Aorta (tissue), 5 donors: ENCODE measurements at places on chromosomes 11 and 22. TPM values are rescaled to one million over a fixed set of nuclear protein-coding genes. Genes with fewer than 3 reads are reported as not detected.

The SLC35F2 gene
- total RNA-seq: 12.1 TPM

The EHD1 gene
- total RNA-seq: 61.8 TPM

The DRD2 gene
- total RNA-seq: 0.48 TPM

The NCAPD3 gene
- total RNA-seq: 8.3 TPM

The LIN7C gene
- 35.5 TPM for total RNA-seq

The EHF gene
- total RNA-seq: not detected

The RASL10A gene
- 3.5 TPM for total RNA-seq

The CRACR2B gene
- total RNA-seq: 10.0 TPM

The TUG1 gene
- total RNA-seq: 86.1 TPM

The OLFML1 gene
- 13.2 TPM for total RNA-seq

The IRF7 gene
- 30.9 TPM for total RNA-seq

The TMEM25 gene
- 29.8 TPM for total RNA-seq

The ANGPTL5 gene
- 3.3 TPM for total RNA-seq

The RFPL3 gene
- not detected for total RNA-seq

- peaks cover 6% of the 10 kb centered on the region for H3K36me3 ChIP-seq
- no peak overlapping the region for H3K4me3 ChIP-seq
- H3K27ac ChIP-seq: no peak overlapping the region
Measured at GRCh38 chr22:17095538-17095937, 10.7 kb downstream of the IL17RA start.

DNA sequence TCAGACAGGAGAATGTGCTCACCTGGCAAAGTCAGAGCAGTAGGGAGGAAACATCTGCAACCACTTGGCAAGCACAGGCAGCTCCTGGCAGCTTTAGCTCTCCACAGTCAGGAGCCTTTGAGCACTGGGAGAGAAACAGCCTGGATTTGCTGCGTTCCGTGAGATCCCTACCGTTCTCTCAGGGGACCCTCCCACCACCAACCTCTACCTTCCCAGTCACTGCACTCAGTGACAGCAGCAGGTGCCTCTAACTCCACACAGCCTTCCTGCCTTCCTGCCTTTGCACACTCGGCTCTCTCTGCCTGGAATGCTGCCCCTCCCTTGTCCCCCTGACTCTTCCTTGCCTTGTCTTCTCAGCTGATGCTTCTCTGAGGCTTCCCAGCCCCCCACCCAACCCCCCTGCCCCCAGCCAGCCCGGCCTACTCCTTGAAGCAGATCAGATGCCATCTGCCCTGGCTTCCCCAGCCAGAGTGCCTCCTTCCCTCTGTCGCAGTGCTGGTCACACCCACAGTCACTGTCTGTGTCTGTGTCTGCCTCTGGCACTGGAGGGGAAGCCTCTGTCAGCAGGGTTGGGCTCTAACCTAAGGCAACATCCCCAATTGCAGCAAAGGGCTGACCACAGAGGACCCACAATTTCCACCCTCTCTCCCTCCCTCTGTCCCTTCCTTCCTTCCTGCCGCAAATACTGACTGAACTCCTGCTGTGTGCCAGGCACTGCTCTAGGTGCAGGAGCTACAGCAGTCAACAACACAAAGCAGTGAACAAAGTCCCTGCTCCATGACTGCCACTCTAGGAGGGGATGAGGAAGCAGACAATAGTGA, 14.9 kb upstream of the TSKU start:
- H3K4me3 ChIP-seq: no peak overlapping the region
- no peaks in the 10 kb centered on the region for H3K27me3 ChIP-seq
- no peaks in the 10 kb centered on the region for H3K36me3 ChIP-seq
- H3K4me1 ChIP-seq: peaks cover 5% of the 10 kb centered on the region

DNA sequence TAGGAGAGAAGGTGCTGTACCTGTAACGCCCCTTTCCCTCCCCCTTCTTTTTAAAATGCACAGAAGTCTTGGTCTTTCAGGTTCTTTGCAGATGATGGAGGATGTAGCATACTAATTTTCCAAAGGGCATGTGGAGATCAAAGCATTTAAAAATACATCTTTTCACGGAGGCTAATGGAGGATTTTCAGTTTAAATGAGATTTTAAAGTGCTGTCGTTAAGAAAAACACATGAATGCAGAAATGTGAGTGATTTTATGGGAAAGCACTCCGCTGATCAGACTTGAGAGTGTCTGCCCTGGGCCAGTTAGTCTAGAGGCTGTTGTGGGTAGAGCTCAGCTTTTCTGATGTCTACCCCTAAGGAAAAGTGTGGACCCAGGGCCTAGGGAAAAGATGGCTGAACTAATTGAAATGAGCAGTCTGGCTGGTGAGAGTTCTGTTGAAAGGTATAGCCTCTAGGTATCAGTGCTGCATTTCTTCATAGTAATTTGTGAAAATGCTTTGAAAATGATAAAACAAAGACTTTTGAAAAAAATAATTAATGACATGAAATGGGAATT, 2.5 kb downstream of the AMOTL1 start:
- H3K27me3 ChIP-seq: no peaks in the 10 kb centered on the region
- H3K4me1 ChIP-seq: peaks cover 10% of the 10 kb centered on the region
- no peaks in the 10 kb centered on the region for H3K36me3 ChIP-seq
- H3K4me3 ChIP-seq: peak overlapping the region; percentile 99

DNA sequence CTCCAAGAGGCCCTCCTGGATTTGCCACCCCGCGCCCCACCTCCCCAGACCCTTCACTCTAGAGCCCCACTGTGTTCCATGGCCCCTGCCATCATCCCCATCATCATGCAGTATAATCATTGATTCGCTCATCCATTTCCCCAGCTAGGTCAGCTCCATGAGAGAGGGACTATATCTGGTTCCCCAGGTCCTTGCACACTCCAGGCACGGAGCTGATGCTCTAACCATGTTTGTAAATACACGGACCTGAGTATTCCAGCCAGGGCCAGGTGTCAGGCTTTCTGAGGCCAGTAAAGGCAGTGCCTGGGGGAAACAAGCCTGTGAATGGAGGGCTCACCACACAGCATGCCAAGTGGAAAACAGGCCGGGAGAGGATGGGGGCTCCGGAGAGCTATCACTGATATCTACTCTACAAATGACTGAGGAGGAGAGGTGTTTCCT, 27.1 kb upstream of the OAF start:
- no peak overlapping the region for H3K27ac ChIP-seq
- peak; percentile 32 for DNase-seq
- H3K4me1 ChIP-seq: no peaks in the 10 kb centered on the region
- no peaks in the 10 kb centered on the region for H3K27me3 ChIP-seq
- H3K36me3 ChIP-seq: no peaks in the 10 kb centered on the region
- no peak overlapping the region for H3K4me3 ChIP-seq

GRCh38 chr11:61834278-61835048, 6.4 kb downstream of the FADS2 start:
- H3K4me1 ChIP-seq: no peaks in the 10 kb centered on the region
- H3K4me3 ChIP-seq: no peak overlapping the region
- DNase-seq: peak; percentile 87
- no peaks in the 10 kb centered on the region for H3K27me3 ChIP-seq
- no peaks in the 10 kb centered on the region for H3K36me3 ChIP-seq

GRCh38 chr11:31826536-31827438, 15.7 kb upstream of the PAX6 start:
- no peaks in the 10 kb centered on the region for H3K36me3 ChIP-seq
- DNase-seq: no peak
- H3K27me3 ChIP-seq: no peaks in the 10 kb centered on the region
- no peak overlapping the region for H3K27ac ChIP-seq
- no peak overlapping the region for H3K4me3 ChIP-seq

DNA sequence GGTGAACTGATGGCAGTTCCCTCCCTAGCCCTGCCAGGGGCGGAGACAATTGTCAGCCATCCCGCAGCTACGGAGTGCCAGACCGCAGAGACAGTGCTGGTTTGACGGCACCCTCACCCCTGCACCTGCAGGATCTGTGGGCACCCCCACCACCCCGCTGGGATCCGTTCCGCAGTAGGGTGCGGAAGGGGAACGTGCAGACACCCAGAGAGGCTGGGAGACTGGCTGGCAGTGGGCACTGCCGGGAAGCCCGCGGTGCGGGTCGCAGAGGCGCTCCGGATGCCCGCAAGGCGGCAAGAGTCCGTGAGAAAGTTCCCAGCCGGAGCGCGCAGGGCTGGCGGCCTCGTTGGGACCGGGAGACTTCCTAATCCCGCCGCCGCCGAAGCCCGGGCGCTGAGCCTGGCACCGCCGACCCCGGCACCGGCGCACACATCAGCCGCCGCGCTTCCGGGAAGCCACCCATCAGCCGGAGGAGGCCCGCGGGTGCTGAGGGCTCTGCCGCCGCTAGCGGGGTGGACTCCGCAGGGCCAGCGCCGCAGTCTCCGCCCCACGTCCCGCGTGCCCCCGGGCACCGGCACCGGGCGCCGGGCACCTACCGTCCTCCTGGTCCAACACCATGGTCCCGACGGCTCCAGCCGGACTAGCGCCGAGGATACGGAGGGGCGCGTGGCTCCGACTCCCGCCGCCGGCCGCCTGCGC, 4.3 kb upstream of the LMO1 start:
- H3K36me3 ChIP-seq: no peaks in the 10 kb centered on the region
- H3K27ac ChIP-seq: no peak overlapping the region
- H3K27me3 ChIP-seq: no peaks in the 10 kb centered on the region
- peak overlapping the region; percentile 55 for H3K4me3 ChIP-seq

GRCh38 chr22:32951076-32951806, 106.9 kb downstream of the SYN3 start:
- no peak overlapping the region for H3K27ac ChIP-seq
- no peak overlapping the region for H3K4me3 ChIP-seq
- no peak for DNase-seq
- H3K4me1 ChIP-seq: no peaks in the 10 kb centered on the region

GRCh38 chr11:50333861-50334260, 301.2 kb downstream of the OR4C45 start:
- no peak for DNase-seq
- H3K4me3 ChIP-seq: no peak overlapping the region
- H3K4me1 ChIP-seq: no peaks in the 10 kb centered on the region
- H3K27ac ChIP-seq: no peak overlapping the region
- no peaks in the 10 kb centered on the region for H3K27me3 ChIP-seq

GRCh38 chr22:38122616-38123015, 12.1 kb upstream of the BAIAP2L2 start:
- no peaks in the 10 kb centered on the region for H3K4me1 ChIP-seq
- no peak overlapping the region for H3K4me3 ChIP-seq
- DNase-seq: no peak

DNA sequence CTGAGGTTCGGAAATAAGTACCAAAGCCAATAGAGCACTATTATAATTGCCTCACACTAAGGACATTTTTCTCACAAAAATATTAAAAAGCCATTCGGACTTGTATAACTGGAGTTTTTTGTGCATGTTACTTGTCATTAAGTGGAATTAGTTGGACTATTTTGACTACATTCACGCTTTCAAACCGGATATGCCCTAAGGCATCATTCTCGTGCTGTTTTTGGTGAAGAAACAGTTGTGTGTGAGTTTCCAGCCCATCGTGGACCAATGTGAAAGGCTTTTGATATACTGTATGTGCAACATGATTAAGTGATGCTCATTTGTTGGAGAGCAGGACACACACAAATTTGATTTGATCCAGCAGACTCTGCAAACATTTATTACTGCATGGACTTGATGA, 192.8 kb downstream of the PGR start:
- no peak for DNase-seq
- no peak overlapping the region for H3K4me3 ChIP-seq
- no peak overlapping the region for H3K27ac ChIP-seq
- H3K27me3 ChIP-seq: no peaks in the 10 kb centered on the region

DNA sequence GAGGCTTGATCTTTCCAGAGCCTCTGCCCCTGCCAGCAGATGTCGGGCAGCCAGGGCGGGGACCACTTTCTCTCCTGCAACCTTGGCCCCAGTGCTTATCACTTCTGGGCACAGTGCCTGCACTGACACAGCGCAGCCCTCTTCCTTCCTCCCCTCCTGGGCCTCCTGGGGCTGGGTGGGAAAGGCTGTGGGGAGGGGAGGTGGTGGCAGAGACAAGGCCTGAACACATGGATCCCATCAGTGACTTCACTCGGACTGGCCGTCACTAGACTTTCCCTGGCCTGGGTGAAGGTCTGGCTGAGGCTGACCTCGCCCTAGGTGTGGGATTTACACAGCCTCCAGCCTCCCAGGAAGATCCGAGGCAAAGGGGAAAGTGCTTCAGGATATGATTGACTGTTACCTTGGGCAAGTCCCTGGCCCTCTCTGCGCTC, 68.1 kb downstream of the LRRC32 start:
- peak; percentile 80 for DNase-seq
- H3K4me1 ChIP-seq: no peaks in the 10 kb centered on the region
- no peak overlapping the region for H3K4me3 ChIP-seq
- no peaks in the 10 kb centered on the region for H3K27me3 ChIP-seq
- H3K27ac ChIP-seq: no peak overlapping the region
- H3K36me3 ChIP-seq: no peaks in the 10 kb centered on the region

GRCh38 chr11:16874275-16874975, 136.0 kb downstream of the C11orf58 start:
- H3K4me1 ChIP-seq: no peaks in the 10 kb centered on the region
- DNase-seq: no peak
- H3K27me3 ChIP-seq: no peaks in the 10 kb centered on the region
- no peaks in the 10 kb centered on the region for H3K36me3 ChIP-seq
- H3K27ac ChIP-seq: no peak overlapping the region
- H3K4me3 ChIP-seq: no peak overlapping the region

DNA sequence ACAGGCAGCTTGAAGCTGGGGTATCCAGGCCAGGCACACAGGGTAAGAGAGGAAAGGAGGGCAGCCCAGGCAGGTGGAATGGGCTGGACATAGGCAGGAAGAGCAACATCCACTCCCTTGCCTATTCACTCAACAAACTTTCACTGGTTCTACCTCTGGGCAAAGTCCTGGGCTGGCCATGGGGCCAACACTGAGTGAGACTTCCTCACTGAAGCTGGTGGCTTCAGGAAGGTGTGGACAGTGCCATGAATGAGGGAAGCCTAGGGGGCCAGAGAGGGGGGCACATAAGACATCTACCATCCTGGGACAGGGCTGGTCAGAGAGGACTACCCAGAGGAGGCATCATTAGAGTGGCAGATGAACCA, 44.9 kb upstream of the TCF20 start:
- H3K36me3 ChIP-seq: no peaks in the 10 kb centered on the region
- no peak for DNase-seq
- no peaks in the 10 kb centered on the region for H3K4me1 ChIP-seq
- H3K4me3 ChIP-seq: no peak overlapping the region
- H3K27ac ChIP-seq: no peak overlapping the region

- H3K27me3 ChIP-seq: no peaks in the 10 kb centered on the region
- no peak overlapping the region for H3K4me3 ChIP-seq
- no peaks in the 10 kb centered on the region for H3K36me3 ChIP-seq
- H3K4me1 ChIP-seq: no peaks in the 10 kb centered on the region
Measured at GRCh38 chr11:119307219-119307618, 9.7 kb downstream of the MCAM start.

- H3K4me3 ChIP-seq: no peak overlapping the region
- DNase-seq: no peak
- no peak overlapping the region for H3K27ac ChIP-seq
- no peaks in the 10 kb centered on the region for H3K36me3 ChIP-seq
Measured at GRCh38 chr11:68878022-68878421, 25.6 kb downstream of the MRPL21 start.
